Trophoblast cell (in vitro differentiated cells and primary cell): ENCODE measurements at places on chromosomes 6 and 20.

- no peak for DNase-seq
Measured at GRCh38 chr6:18720075-18720474, 332.9 kb downstream of the RNF144B start.

GRCh38 chr6:21533678-21534077 lies 59.9 kb upstream of the SOX4 start:
- DNase-seq: no peak

GRCh38 chr6:160394654-160395035 lies 46.5 kb downstream of the SLC22A3 start:
- no peak for DNase-seq

DNA sequence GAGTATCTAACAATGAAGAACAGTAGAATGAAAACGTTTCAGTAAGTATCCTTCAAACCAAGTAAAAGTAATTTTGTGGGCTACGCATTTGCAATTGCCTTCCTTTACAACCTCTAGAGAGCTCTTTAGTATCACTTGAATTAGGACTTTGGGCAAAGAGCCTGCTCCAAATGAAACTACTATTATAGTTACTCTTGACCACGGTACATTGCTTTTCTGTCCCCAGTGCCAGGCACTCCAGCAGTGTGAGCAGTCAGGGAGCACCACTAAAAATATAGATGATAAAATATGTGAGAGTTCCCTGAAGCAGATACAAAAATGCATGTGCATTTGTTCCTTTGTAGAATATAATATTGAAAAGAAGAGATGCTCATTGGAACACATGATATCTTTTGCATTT lies 450.1 kb upstream of the MANEA start:
- DNase-seq: no peak
